ENCODE measurements at places on chromosomes 3 and 15.

DNA sequence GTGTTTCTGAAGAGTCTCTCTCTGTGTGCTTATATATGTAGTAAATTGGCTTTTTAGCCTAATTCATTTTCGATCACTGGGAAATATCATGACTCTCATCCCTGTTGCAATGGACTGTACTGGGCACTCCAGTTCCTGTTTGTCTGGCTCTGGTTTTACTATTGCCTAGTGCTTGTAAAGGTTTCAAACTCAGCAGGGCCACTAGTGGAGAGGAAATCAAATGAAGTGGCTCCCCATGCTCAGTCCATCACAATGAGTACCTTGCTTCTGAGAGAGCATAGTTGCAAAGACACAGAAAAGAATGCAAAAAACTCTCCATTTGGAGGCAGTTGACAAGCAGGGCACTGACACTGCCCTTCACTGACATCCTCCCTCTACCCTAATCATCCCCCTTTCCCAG, 167.8 kb downstream of the TAFA4 start:
- no peak for DNase-seq

GRCh38 chr3:150300388-150300787, 107.7 kb upstream of the TSC22D2 start:
- DNase-seq = no peak

DNA sequence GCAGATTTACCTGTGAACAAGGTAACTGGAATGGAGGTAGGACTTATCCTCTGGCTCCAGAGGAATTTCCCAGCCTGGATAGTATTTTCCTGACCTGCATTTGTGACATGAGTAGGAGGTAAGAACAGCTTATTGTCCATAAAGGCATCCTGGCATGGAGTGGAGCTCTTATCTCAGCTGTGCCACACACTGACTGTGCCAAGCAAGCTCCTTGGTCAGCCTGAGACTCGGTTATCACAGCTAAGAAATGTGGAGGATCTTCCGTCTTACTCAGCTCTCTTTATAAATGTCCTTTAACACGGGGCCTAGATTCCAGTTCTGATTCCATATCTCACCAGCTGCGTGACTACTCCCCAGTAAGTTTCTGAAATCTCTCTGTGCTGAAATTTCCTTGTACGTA, 38.9 kb downstream of the SLCO3A1 start:
- no peak for DNase-seq

DNA sequence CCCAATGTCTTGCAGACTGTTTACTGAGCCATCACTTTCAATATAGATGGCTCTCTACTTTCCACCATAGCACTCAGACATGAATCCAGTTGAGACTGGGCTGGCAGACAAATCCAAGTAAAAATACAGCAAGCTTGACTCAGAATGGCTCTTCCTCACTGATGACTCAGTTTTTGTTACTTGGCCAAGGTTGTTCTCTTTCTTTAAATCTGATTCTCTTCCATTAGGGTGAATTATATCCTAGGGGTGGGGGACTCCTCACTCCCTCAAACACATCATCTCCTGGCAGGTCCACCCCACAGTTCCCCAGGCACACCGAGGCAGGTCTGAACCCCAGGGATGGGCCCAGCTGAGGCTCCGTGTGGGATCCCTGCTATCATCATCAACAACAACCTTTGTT, 157.9 kb downstream of the MEX3B start:
- DNase-seq = no peak

DNA sequence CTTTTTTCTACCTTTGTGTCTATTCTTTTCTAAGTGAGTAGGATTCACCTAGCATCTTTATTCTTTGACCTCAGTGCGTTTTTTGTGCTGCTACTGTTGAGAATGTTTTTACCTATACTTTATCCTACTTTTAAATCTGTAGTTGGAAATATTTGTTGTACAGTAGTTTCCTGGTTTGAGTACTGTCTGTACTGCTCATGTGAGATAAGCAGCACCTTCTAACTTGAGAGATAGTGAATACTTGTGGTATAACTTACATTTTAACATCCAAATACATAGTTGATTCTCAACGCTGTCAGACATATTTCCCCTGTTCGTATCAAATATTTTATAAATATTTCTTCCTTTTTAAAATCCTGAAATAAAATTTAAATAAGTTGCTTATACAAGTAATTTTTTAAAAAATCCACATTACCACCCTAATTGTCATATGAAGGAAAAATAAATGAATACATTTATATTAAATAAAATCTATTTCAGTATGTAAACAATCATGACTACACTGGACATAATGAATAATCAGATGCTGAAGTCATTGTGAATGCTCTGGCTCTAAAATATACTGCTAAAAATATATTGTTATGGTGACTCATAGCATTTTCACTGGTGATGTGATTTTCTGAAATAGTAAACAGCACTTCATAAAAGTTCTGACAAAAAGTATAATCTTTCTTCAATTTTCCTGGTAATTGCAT, 17.4 kb downstream of the ATP11B start:
- DNase-seq = no peak

- DNase-seq = no peak
These were observed 30.5 kb upstream of the ZFAND6 start for GRCh38 chr15:80028937-80029336.

DNA sequence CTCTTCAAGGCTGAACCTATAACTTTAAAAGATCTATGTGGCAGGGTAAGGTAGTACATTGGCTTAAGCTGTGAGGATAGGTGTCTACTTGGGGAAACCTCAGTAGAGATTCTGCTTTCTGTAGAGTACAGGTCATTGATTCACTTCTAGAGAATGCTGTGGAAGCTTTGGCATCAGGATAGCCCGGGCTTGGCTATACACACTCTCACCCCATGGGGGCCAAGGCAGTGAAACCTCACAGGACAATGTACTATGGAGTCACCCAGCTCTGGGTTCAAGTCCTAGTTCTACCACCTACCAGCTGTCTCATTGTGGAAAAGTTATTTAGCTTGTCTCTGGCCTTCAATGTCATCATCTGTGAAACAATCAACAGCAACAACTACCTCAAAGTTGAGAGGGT, 9.0 kb downstream of the MTFMT start:
- no peak for DNase-seq

- DNase-seq = no peak
These were observed 51.0 kb downstream of the PHC3 start for GRCh38 chr3:170130532-170130931.

GRCh38 chr3:40680685-40681657, 156.2 kb downstream of the ZNF621 start:
- DNase-seq = no peak

DNA sequence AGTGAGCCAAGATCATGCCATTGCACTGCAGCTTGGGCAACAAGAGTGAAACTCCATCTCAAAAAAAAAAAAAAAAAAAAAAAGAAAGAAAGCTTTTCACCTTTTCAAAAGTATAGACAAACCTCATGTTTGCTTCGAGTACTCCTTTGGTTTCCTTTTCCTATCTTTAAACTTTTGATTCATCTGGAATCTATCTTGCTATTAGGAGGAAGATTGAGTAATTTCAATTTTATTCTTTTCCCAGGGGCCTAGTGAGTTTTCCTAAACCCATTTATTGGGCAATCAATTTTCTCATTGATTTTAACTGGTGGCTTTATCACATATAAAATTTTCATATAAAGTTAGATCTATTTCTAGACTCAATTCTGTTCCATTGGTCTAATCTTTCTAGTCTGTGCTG, 190.5 kb upstream of the VEPH1 start:
- no peak for DNase-seq

- DNase-seq = peak; percentile 67
These were observed 5.5 kb downstream of the TMEM266 start for GRCh38 chr15:76065245-76065644.

- DNase-seq = no peak
These were observed 463.1 kb upstream of the NECTIN3 start for GRCh38 chr3:110608566-110608965.

DNA sequence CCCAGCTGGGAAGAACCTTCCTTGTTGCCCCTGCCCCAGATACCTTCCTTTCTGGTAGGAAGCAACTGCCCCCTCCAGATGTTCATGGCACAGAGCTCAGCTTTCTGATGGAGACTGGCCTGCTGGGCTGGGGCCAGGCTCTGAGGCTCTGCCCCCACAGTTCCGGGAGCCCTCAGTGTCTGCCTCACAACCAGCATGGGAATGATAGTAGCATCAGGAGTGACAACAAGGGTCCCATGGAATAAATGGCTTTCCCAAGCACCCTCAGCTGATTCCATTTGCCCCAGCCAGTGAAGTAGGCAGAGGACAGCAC, 65.6 kb upstream of the IQSEC1 start:
- no peak for DNase-seq

GRCh38 chr3:11582191-11582968, 61.3 kb downstream of the VGLL4 start:
- DNase-seq = peak; percentile 77

GRCh38 chr15:36951731-36952247, 148.6 kb downstream of the MEIS2 start:
- no peak for DNase-seq

GRCh38 chr3:44554626-44555592, at the start of gene ZKSCAN7:
ZKSCAN7 (plus strand) TSS chr3:44555193; CDS start chr3:44557048, 1,855 bp downstream.
- DNase-seq = no peak

All from KBM-7 (cell line).